Spinal cord (tissue), 10 donors: ENCODE measurements at places on chromosomes 1 and 21. TPM values are rescaled to one million over a fixed set of nuclear protein-coding genes. Genes with fewer than 3 reads are reported as not detected.

Gene CFHR1
- polyA plus RNA-seq, result 6.1 TPM

GRCh38 chr1:51567653-51568052 is 48.6 kb upstream of the EPS15 start:
- no peak for DNase-seq

- DNase-seq, result no peak
These were observed 28.5 kb downstream of the SLC16A1 start for GRCh38 chr1:112927462-112927990.

DNA sequence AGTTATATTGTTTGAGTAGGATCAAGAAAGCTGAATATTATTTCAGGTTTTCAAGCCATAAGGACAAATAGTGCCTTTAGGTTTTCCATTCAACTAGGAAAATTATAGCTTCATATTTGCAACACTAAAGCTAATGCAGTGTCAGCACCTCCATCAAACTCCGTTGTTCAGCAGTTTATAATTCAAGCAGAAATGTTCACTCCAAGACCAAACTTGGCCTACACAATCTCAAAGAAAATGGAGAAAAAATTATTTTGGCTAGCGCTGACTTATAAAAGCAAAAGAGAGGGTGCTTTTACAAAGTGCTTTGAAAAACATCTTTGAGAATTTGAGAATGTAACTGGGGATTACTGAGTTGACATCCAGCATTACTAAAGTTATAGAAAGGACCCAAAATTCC is 1.4 kb downstream of the SPAG17 start:
- DNase-seq, result no peak

DNA sequence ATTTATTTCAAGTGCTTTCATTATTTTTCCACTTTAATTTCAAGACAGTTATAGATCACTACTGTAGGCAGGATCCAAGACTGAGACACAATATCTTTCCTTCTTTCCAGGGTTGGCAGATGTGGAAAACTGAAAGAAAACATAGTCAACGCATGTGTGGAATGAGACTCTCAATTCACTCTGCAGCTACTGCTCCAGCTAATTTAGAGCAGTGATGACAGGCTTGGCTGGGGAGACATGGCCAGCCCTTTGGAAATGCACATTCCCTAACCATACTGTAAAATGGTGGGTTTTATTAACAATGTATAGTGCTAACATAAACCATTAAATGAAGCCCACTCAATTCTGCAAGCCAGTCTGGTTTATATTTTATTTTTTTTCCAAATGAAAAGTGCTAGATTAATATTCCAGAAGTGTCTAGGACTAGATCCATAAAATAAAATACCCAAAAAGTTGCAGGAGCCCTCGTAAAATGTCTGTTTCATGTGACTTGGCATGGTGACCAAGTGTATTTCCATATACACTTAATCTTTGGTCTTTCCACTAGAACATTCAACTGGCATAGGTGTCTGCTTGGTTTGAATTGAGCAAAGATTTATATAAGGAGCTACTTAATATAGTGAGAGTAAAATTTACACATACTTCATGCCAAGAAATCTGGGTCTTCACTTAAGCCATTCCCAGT is 32.9 kb downstream of the COL11A1 start:
- no peak for DNase-seq

DNA sequence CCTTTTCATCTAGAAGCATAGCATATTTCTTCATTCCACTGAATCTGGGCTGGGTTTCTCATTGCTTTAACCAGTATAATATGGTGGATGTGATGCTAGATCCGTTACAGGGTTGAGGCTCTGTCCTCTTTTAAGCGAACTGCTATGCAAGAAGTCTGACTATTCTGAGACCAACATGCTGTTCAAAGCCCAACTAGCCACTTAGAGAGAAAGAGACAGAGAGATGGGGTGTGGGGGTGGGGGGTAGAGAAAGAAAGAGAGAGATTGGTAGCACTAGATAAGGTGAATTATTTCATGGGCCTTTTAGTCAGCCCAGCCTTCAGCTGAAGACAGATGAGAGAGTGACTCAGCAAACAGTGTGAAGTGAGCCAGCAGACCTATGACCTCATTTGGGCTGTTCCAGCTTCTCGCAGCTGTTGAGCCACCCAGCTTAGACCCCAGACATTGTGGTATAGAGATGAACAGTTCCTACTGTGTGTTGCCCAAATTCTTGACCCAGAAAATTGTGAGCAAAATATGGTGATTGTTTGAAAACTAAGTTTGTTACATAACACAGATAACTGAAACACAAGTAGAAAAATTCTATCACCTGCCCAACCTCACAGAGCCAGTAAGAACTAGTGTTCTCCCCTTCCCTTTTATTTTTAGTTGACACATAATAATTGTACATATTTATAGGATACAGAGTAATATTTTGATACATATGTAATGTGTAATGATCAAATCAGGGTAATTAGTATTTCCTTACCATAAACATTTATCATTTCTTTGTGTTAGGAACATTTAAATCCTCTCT is 40.7 kb upstream of the PRKACB start:
- no peak for DNase-seq

DNA sequence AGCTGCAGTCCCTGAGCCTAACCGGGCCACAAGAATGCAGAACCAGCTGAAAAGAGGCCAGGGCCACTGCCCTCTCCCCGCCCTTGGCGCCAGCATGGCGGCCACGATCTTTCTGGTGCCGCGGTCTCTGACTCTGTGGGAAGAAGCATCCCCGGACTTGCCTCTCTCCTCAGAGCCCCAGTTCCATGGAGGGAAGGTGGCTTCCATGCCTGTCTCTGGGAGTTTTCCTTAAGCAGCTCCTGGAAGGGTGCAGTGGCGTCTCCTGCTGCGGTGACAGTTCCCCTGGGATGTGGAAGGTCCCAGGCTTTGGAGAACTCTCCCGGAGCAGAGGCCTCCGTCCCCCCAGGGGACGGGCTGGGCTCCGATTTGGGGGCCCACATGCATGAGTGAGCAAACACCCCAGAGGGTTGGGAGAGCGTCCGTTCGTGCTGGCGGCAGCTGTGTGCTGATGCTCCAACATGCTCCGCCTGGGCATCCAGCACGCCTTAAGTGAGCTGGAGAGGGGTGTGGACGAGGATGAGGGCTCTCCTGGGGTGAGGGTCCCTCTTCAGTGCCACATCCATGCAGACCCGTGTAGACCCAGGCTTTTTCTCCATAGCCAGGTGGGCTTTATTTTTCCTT is 109.8 kb upstream of the COL6A1 start:
- DNase-seq, result no peak

DNA sequence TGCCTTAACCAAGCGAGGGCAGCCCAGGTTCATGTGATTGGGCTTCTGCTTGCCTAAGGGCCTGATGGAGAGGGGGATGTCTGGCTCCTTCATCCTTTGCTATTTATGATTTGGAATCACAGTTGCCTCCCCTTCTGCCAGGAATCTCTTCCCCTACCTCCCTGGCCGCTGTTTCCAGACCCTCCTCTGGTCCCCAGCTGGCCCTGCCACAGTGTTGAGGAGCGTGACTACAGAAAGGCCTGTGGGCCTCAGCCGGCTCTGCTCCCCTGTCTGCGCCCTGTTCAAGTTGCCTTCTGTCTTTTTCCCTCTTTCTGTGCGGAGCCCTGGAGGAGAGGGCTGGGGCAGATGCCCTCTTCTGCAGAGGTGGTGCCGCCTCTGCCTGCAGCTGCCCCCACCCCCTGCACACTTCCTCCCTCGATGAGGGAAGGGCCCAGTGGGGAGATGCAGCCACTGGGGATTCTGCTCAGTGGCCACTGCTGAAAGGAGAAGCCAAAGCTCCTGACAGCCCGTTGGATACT is 6.5 kb downstream of the KIAA1614 start:
- no peak for DNase-seq
